ENCODE measurements at places on chromosomes 16 and 17. TPM values are rescaled to one million over a fixed set of nuclear protein-coding genes. Genes with fewer than 3 reads are reported as not detected.

KLHL10 gene
- not detected for total RNA-seq

GRCh38 chr16:442976-443375 is 17.5 kb downstream of the RAB11FIP3 start:
- no peaks in the 10 kb centered on the region for H3K27me3 ChIP-seq
- H3K4me3 ChIP-seq, result peak overlapping the region; percentile 28
- peaks cover 14% of the 10 kb centered on the region for H3K36me3 ChIP-seq
- DNase-seq, result no peak
- no peak overlapping the region for H3K27ac ChIP-seq

GRCh38 chr16:56041556-56042140 is 149.6 kb upstream of the GNAO1 start:
- H3K27ac ChIP-seq, result no peak overlapping the region
- no peaks in the 10 kb centered on the region for H3K4me1 ChIP-seq
- no peak for DNase-seq

GSDMA gene
- not detected for total RNA-seq

- H3K4me1 ChIP-seq, result peaks cover 15% of the 10 kb centered on the region
- DNase-seq, result no peak
- H3K27me3 ChIP-seq, result no peaks in the 10 kb centered on the region
- H3K36me3 ChIP-seq, result peaks cover 82% of the 10 kb centered on the region
- H3K4me3 ChIP-seq, result no peak overlapping the region
Measured at GRCh38 chr16:4828567-4829321, 18.3 kb downstream of the GLYR1 start.

DNA sequence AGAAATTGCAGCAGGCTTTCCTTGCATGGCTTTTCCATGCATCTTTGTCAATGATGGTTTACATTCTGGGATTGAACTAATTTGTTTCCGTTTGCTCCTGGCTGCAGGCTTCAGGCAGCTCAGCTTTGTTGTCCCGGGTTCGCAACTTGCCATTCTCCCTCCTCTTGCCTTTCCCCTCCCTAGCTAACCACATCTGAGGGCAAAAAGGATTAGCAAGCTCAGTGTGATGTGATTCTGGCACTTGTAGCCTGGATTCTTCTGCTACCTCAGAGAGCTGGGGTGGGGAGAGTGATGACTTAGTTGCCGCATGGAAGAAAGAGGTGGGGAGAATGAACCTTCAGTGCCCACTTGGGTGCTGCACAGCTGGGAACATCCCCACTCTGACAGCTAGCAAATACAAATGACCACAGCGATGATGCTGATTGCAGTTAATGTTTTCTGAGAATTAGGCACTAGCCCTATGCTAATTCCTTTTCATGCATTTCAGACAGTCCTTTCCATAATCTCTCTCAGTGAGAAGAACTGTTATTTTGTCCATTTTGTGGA is 120.2 kb upstream of the SALL1 start:
- H3K36me3 ChIP-seq, result no peaks in the 10 kb centered on the region
- H3K27me3 ChIP-seq, result no peaks in the 10 kb centered on the region
- H3K4me1 ChIP-seq, result no peaks in the 10 kb centered on the region
- DNase-seq, result no peak
- no peak overlapping the region for H3K4me3 ChIP-seq

GRCh38 chr16:51592001-51592501 is 441.0 kb upstream of the SALL1 start:
- no peak for DNase-seq
- no peaks in the 10 kb centered on the region for H3K36me3 ChIP-seq
- no peaks in the 10 kb centered on the region for H3K4me1 ChIP-seq

CMTM2 gene
- not detected for total RNA-seq

- no peak overlapping the region for H3K4me3 ChIP-seq
- H3K27ac ChIP-seq, result no peak overlapping the region
- H3K4me1 ChIP-seq, result no peaks in the 10 kb centered on the region
- no peaks in the 10 kb centered on the region for H3K36me3 ChIP-seq
Measured at GRCh38 chr17:83136931-83137330, 57.5 kb downstream of the METRNL start.

GRCh38 chr17:16930571-16931317 is 41.2 kb downstream of the TNFRSF13B start:
- no peaks in the 10 kb centered on the region for H3K27me3 ChIP-seq
- H3K4me3 ChIP-seq, result no peak overlapping the region
- H3K36me3 ChIP-seq, result peaks cover 35% of the 10 kb centered on the region
- H3K4me1 ChIP-seq, result peaks cover 9% of the 10 kb centered on the region
- no peak overlapping the region for H3K27ac ChIP-seq

PERCC1 gene
- 0.24 TPM for total RNA-seq

GRCh38 chr16:31082368-31083045 is 6.2 kb downstream of the PRSS53 start:
- H3K36me3 ChIP-seq, result peaks cover 62% of the 10 kb centered on the region
- peaks cover 11% of the 10 kb centered on the region for H3K4me1 ChIP-seq
- no peaks in the 10 kb centered on the region for H3K27me3 ChIP-seq
- H3K27ac ChIP-seq, result no peak overlapping the region

DNA sequence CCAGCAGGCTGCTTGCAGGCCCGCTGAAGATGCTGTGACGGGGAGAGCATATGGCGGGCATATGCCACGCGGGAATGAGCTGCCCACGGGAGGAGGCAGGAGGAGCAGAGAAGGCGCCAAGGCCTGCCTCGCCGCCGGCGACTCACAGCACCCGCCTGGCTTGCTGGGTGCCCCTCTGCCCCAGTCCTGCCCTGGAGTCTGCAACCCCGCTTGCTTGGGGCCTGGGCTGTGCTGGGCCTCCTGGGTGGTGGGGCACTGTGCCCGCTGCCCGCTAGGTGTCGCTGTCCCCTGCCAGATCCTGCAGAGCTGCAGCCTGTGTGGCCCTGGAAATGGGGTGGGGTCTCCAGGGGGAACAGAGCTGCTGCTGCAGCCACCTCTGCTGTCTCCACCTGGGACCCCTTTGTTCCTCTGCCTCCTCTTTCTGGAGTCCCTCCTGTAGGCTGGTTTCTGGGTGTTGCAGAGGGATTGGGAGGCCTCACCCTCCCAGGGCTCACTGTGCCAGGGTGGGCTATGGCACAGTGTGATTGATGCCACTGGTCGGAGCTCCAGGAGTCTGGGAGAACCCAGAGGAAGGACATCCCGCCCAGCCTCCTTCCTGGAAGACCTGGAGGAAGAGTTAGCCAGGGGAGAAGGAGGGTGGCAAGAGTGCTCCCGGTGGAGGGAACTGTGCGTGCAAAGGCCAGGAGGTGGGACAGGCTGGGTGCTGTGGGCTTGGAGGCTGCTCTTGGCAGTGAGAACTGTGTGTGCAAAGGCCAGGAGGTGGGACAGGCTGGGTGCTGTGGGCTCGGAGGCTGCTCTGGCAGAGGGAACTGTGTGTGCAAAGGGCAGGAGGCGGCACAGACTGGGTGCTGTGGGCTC is 141.0 kb upstream of the CIBAR2 start:
- H3K27me3 ChIP-seq, result peaks cover 21% of the 10 kb centered on the region
- no peak overlapping the region for H3K27ac ChIP-seq
- H3K4me1 ChIP-seq, result no peaks in the 10 kb centered on the region

DNA sequence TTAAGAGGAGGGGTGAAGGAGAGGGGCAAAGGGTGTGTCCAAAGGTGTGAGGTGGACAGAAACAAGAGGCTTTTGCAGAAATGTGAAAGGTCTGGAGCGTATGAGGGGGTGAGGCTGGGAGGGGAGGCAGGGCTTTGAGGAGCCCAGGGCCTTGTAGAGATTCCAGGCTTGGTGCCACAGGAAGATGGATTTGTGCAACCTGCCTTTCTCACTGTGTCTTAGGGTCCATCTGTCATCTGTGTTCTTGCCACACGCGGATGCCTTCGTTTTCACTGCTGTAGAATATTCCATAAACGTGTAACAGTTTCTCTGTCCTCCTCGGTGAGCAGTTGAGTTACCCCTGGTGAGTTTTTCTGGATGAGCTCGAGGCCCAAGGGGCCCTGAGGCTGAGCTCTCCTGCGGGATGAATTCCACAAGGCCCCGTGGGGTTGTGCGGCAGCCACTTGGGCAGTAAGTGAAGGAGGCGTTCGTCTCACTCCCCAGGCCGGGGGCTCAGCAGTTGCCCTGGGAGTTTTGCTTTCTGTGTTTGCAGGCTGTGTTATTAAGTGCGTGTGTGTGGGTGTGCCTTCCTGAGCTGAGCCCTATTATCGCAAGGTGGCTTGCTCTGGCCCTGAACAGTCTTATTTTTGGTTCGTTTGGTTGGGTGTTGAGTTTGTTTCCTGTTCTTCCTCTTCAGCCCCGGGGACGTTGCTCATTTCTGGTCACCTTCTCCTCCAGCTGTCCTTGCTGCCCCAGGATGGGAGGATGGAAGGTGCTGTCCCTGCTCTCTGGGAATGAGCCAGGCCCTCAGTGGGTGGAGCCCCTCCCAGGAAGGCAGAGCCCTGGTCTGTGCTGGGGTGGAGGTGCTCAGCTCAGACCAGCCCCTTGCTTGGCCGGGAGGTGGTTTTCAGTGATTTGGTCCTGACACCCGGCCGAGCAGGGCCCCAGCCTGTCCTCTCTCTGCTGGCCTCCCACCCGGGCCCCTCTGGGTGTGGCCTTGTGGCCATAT is 28.4 kb downstream of the BAIAP2 start:
- H3K4me3 ChIP-seq, result no peak overlapping the region
- DNase-seq, result no peak
- no peak overlapping the region for H3K27ac ChIP-seq
- no peaks in the 10 kb centered on the region for H3K4me1 ChIP-seq

TBC1D3K gene
- total RNA-seq, result not detected

DNA sequence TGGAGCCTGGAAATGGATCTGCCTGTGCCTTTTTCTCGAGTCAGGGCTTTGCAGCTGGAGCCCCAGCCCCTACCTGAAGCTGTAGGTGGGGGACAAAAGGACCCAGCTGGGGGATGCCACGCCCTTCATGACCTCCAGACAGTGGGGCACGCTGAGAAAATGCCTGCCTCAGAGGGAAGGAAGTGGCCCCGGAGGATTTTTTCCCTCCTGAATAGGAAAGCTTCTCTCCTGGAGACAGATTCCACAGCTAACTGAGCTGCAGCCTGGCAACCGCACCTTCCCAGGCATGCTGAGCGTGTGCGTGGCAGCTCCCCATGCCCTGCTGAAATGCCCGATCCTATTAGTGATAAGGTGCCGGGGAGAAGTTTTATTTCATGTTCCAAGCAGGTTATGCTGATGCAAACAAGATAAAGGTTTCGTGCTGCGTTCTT is 58.0 kb downstream of the AIPL1 start:
- no peak overlapping the region for H3K27ac ChIP-seq
- no peak for DNase-seq
- H3K27me3 ChIP-seq, result peaks cover 10% of the 10 kb centered on the region

- H3K4me3 ChIP-seq, result peak overlapping the region; percentile 82
- DNase-seq, result no peak
- H3K27ac ChIP-seq, result no peak overlapping the region
- H3K36me3 ChIP-seq, result peaks cover 13% of the 10 kb centered on the region
- peaks cover 16% of the 10 kb centered on the region for H3K4me1 ChIP-seq
Measured at GRCh38 chr16:2428784-2429033, 538 bp upstream of the CCNF start.

DNA sequence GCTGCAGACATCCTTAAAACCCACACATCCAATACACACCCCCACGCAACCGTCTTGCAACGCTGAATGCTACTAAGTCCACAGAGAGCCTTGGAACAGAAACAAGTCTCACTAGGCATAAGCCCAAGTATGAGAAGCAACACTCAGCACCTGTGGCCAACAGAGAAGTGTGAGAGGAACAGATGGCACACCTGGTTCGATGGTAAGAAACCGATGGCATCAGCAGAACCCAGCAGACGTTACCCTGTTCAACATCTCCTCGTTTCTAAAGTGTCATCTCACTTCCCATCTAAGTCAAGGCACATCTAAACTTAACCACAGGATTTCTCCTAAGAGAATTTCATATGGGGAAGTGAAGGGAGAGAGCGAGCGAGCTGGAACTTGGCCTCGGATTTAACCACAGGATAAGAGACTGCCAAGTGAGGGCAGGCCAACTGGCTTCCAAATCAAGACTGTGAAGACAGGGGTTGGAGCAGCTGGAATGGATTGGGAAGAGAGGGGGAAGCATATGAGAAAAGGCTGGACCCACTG is 41.0 kb downstream of the NXPH3 start:
- H3K27ac ChIP-seq, result no peak overlapping the region
- no peaks in the 10 kb centered on the region for H3K27me3 ChIP-seq
- DNase-seq, result no peak
- no peak overlapping the region for H3K4me3 ChIP-seq
- peaks cover 77% of the 10 kb centered on the region for H3K36me3 ChIP-seq

DNA sequence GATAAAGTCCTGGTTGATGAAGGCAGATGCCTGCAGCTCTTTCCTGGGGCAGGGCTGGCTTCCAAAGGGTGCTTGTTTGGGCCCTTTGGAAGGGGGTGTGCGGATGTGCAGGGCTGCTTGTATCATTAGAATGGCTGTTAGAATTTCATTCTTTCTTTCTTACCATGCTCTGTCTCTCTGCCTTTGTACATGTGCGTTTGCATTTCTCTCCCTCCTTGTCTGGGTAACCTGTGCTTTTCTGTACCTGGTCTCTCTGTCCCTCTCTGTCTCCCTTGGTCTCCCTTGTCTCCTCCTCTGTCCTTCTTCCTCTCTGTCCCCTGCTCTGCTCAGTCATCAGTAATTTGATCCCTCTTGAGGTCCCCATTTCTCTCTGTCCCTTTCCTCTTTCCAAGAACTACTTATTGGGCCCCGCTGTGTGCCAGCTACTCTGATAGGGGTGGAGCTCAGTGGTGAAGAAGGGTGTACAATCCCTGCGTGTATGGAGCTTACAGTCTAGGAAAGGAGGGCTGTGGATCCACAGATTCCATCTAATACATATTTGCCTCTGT is 69.3 kb downstream of the PLCG2 start:
- no peak overlapping the region for H3K4me3 ChIP-seq
- H3K4me1 ChIP-seq, result peaks cover 93% of the 10 kb centered on the region
- no peak for DNase-seq
- H3K27me3 ChIP-seq, result no peaks in the 10 kb centered on the region
- H3K36me3 ChIP-seq, result peaks cover 70% of the 10 kb centered on the region
- H3K27ac ChIP-seq, result peak overlapping the region; percentile 38

DNA sequence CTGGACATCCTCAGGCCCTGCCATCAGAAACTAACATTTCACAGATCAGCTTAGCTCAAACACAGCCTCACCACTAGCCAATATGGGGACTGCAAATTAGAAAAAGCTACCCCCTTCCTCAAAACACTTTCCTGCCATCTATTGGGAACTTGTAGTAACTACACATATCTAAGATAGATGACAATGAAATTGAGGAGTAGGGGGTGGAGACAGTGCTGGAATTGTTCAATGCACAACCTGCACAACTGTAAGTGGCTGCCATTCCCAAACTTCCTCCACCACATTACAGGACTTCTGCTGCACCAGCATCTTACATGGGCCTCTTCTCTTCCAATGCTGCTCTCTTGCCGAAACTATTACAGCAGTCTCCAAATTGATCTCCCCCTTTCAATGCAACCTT is 21.9 kb downstream of the AIPL1 start:
- H3K27ac ChIP-seq, result no peak overlapping the region
- DNase-seq, result no peak
- no peak overlapping the region for H3K4me3 ChIP-seq

DNA sequence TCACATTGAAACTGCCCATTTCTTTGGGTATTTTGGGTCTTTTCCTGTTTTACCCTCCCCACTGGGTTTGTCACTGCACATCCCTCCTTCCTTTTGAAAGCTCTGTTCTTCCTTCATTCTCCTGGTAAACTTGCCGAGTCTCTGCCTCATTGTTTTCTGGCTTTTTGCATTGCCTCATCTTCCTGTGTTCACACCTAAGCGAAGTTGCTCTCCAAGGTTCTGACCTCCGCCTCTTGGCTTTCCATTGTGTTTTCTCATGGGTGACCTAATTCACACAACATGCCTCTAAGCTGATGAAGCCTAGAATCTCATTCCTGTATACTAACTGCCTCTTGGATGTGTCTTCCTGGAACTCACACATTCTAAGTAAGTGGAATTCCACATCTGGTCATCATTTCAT is 1096.1 kb upstream of the EEF2KMT start:
- no peaks in the 10 kb centered on the region for H3K36me3 ChIP-seq
- H3K4me3 ChIP-seq, result no peak overlapping the region
- H3K27ac ChIP-seq, result no peak overlapping the region
- H3K27me3 ChIP-seq, result no peaks in the 10 kb centered on the region
